ENCODE measurements at places on chromosomes 6 and 20.

DNA sequence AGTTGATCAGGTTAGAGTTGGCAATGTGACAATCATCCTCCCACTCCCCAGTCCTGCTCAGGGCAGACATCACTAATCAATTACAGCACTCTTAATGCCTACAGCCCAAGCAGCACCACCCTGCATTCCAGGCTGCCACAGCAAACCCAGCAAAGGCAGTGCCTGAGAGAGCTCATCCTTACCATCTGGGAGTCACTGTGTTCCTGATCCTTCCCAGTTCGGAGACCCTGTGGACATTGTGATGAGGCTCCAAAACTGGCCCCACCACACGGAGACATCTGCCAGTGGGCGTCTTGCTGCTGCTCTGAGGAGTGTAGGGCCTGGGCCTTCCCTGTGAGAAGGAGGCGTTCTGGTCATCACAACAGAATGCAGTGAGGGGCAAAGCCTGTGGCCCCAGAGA is 216.5 kb upstream of the CST7 start:
- no peak for DNase-seq

GRCh38 chr20:33832103-33832804 is 21.1 kb downstream of the CHMP4B start:
- peak; percentile 33 for DNase-seq

DNA sequence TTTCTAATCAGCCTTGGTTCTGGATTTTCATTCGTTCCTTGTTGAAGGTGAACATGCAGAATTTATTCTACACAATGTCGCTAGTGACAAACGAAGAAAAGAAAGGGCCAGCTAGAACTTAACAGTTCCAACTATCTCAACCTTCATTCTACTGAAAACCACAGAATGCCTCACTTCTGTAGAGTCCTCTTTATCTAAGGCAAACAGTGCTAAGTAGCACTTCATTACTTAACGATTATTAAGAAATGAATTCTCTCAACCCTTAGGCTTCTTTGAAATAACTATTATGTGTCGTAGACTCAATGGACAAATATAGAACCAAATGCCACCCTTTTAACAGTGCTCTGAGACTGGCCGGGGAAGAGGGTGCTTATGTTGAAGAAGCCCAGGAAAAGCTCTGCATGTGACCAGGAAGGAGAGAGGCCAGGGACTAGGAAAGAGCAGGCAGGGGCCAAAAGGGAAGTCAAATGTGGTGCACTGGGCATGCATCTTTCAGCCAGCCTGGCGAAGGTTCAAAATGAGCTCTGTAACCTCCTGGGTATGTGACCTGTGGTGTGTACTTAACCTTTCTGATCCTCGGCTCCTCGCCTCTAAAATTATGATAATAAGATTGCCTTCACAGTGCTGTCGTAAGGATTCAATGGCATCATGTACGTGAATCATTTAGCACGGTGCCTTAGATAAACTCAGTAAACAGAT is 55.4 kb upstream of the BMP2 start:
- peak; percentile 44 for DNase-seq

DNA sequence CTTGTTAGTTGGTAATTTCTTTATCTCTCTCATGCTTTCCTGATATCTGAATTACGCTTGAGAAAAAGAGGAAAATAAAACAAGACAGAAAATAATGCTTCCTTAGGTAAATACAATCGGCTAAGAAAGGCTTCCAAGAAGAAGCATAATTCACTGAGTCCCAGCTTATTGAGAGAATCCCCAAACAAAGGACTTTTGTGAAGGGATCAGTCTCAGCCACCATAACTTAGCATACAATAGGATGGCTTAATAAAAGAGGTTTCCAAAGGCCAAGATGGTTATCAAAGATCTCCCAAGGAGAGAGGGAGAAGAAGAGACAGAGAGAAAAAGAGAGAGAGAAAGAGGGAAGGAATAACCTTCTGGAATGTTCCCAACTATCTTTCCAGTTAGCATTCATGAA is 46.0 kb upstream of the SALL4 start:
- DNase-seq, result no peak

DNA sequence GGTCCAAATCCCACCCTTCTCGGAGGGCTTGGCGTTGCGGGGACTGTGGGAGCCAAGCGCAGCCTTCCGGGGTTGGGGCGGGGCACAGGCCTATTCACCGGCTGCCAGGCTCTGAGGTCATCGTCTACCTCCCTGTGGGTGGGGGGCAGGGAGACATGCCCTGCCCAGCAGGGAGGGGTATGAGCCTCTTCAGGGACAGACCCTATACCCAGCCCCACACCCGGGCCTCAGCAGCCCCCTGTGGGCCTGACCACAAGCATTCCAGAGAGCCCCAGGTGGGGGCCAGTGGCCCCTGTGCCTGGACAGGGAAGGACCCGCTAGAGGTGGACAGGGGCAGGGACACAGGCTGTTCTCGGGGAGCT is 11.6 kb downstream of the LAMA5 start:
- DNase-seq, result peak; percentile 77
